GM10248 (cell line): ENCODE measurements at places on chromosomes 13 and 19.

- DNase-seq, result no peak
Measured at GRCh38 chr13:27172495-27172842, 858 bp upstream of the USP12 start.

- no peak for DNase-seq
Measured at GRCh38 chr13:98284679-98285078, 107.6 kb upstream of the RNF113B start.

GRCh38 chr13:102402290-102402689 lies 442 bp upstream of the FGF14 start:
- peak; percentile 27 for DNase-seq

- no peak for DNase-seq
Measured at GRCh38 chr13:51765142-51765515, 38.8 kb downstream of the DHRS12 start.

DNA sequence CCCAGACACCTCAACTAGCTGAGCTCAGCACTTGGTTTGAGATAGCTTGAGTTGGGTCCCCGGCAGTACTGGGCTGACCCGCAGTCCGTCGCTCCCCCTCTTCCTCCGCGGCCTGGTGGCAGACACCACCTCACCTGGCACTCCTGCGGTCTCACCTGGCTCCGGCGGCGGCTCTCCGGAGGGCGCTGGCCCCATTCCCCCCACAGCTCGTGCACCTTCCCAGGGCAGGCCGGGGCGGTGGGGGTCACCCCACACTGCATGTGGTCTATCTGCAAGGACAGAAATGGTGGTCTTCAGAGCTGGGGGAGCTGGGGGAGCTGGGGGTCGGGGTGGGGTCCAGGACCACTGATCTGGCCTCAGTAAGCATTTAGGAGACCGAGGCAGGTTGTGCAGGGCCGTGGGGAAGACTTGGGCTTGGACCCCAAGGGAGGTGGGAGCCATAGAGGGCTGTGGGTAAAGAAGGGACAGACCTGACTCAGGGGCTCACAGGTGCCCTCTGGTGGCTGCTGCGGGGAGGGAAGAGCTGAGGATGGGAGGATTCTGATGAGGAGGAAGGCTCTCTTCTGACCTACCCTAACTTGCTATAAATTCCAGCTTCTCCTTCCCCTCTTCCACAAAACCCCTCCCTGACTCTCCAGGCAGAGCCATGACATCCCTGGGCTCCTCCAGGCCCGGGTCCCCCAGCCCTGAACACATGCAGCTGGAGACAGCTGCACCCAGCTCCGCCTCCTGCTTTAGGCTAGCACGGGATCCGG lies 6.7 kb upstream of the PLIN4 start:
- peak; percentile 77 for DNase-seq

GRCh38 chr19:23281663-23282276 lies 31.6 kb upstream of the ZNF724 start:
- DNase-seq, result no peak

GRCh38 chr13:24261566-24261965 lies 47.8 kb upstream of the C1QTNF9 start:
- no peak for DNase-seq

DNA sequence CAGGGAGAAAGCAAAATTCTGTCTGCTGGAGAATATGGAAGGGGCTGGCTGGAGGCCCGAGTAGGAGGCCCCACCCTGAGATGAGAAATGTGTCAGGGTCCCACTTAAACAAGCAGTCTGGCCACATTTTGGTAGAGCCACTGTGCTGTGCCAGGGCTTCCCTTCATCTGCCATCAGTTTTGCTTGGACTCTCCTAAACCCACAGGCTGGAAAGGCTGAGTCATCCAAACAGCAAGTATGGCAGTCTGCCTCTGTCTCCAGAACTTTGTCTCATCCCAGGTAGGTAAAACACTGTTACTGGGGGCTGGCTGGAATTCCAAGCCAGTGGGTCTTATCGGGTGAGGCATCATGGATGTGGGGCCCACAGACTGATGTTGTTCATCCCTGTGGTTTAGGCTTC lies 1390.6 kb downstream of the UQCRFS1 start:
- DNase-seq, result no peak
